ENCODE measurements at places on chromosomes 16 and 17.

DNA sequence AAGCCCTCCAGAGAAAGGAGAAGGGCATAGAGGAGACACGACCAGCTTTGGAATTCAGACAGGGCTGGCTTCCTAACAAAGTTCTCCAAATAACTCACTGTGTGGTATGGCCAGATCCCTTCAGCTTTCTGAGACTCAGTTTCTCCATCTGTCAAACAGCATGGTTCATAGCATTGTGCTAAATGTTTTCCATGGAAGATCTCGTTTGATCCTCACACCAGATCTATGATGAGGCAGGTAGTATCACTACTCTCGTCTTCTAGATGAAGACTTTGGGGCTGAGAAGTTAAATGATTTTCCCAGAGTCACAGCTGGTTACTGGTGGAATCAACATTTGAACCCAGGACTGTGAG, 507.3 kb downstream of the HAPSTR1 start:
- no peak for DNase-seq

DNA sequence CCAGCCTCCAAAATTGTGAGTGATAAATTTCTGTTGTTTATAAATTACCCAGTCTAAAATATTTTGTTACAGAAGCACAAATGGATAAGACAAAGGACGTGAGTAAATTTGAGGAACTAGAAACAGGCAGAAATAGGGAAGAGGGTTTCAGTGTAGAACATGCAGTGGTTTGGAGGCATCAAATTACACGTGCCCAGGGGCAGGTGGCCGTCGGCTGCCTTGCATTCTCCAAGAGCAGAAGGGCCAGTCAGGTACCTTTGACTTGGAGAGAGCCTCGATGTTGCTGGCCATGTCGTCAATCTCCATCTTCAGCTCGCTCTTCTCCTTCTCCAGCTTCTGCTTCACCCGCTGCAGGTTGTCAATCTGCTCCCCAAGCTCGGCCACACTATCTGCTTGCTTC, 54.3 kb downstream of the MYH13 start:
- DNase-seq, result no peak

GRCh38 chr16:74942566-74942965, 42.4 kb downstream of the WDR59 start:
- DNase-seq, result no peak

DNA sequence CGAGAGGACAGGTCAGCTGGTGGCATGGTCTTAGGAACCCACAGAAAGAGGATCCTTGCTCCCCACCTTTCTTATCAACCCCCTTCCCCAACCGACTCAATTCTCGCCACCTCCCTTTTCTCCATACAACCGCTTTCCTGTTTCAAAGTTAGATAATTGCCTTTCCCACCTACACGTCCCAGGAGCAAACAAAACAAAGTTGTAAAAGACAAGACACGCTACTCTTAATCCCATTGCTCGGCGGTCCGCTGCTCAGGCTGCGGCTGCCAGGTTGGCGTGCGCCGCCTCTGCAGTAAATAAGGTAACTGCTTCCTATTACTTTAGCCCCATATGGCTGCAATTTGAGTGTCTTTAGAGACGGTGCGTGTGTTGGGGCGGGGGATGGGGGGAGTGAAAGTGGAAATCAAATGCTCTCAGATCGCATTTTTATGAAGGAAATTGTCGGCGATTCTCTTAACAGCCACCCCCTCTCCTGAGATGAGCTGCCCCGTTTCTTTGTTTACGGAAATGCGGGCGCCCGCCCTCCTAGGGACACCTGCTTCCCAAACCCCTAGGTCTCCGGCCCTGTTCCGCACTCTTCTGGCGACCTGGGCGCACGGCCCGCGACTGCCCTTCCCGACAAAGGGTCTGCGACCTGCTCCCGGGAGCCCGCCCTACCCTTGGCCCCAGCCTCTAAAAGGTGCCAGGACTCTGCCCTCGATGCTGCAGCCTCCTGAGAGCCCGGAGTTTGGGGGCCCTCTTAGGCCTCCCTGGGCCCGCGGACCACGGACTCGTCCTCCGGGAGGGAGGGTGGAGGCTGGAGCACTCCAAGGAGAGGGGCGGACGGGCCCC, 3.7 kb upstream of the CBX8 start:
- DNase-seq, result peak; percentile 82

DNA sequence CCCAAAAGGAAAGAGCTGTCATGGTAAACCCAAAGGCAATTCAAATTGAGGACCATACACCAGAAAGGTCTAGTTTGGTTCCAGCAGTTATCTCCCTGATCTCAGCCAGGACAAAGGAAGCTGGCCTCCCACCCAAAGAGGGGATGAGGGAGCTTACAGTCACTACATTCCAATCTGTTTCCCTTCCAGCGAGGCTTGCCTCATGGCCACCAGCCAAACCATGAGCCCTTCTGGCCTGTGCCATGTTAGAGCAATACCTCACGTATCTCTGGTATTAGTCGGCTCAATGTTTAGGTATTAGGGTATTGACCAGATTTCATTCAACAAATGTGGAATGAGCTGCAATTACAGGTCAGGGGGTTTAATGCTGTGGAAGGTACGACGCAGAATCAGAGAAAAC, 8.4 kb downstream of the NDUFAB1 start:
- DNase-seq, result no peak

DNA sequence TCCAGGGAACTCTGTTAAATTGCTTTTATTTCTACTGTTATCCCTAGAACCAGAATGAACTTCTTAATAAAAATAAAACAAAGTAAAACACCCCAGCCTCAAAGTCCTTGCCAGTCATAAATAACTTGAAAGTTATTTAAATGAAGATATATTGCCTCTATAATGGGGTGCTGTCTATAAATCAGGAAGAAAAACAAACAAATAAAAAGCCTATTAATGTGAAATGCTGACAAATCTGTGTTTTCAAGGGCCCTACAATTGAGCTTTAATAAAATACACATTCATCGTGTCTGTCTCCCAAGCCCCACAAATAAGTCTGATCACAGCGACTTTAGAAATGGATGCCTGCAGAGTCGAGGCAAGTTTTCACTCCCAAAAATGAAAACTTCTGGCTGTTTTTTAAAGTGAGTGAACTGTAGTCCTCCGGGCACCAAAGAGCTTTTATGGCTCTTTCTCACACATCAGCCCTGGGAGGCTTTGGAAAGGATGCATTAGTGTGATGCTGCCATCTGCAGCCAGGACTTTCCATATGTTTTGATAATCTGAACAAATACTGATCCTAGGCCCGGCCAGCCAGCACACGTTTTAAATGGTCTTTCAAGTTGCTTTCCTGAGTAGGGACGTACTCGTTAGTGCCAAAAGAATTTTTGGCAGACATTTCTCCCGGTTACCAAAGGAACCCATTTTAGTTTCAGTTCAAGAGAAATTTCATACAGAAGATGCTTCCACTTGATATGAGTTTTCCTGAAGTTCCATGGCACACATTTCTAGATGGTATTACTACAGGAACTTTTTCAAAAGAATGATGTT, 16.3 kb downstream of the NACA2 start:
- DNase-seq, result peak; percentile 74

DNA sequence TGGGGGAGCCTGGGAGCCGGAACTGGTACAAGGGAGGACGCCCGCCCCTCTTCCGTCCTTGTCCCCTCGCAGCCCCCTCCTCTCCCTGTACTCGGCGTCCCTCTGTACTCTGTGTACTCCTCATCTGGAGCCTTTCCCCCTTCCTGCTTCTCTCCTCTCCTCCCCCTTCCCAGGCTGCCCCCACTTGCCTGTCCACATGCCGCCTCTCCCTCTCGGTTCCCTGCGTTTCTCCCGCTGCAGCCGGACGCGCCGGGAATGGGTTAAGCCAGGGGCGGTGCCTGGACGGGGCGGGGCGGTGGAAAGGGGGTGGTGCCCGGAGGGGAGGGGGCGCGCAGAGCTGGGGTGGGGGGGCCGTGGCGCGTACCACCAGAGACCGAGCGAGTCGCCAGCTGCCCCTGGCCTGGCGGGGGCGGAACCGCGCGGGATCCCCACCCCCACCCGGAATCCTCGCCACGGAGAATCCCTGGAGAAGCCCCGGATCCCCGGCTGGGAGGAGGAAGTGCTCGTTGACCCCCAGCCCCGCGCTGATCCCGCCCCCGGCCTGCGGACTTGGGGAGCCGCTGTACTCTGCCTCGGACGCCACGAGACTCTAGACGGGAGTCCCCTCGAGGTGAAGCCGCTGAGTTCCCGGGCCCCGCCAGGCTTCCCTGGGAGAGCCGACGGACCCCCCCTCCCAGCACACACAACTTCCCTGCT, 22.6 kb downstream of the GJD3 start:
- DNase-seq, result peak; percentile 90

DNA sequence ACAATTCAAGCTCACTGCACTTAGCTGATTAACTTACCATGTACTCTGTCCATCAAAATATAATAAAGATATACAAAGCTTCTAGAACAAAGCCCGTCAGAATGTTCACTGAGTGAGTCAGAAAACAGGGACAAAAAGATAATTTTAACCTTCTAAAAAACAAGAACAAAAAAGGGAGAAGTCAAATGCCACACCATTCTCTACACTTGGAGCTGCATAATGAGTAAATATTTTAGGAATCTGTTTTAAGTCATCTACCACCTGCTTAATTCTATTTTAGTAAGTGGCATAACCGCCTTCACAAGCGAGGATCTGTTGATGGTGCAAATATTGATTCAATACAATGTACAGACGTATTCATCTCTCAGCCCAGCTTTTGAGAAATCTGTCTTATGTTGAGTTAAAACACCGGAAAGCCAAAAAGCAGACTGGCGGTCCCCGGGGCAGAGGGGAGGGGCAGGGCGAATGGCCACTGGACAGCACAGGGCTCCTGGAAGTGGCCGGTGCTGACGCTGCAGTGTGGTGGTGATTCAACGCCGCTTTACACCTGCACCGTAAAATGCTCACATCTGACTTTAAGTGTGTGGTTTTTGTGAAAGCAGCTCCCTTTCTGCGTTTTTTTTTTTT, 20.1 kb downstream of the RAB40B start:
- DNase-seq, result peak; percentile 31

GRCh38 chr17:81651692-81652091, 4.7 kb downstream of the PDE6G start:
- no peak for DNase-seq

Measured in D341Med (cell line).